ENCODE measurements at places on chromosomes 7 and 10. TPM values are rescaled to one million over a fixed set of nuclear protein-coding genes. Genes with fewer than 3 reads are reported as not detected.

SUN3 gene
- not detected for total RNA-seq

NOS3 gene
- 1.1 TPM for total RNA-seq

DNA sequence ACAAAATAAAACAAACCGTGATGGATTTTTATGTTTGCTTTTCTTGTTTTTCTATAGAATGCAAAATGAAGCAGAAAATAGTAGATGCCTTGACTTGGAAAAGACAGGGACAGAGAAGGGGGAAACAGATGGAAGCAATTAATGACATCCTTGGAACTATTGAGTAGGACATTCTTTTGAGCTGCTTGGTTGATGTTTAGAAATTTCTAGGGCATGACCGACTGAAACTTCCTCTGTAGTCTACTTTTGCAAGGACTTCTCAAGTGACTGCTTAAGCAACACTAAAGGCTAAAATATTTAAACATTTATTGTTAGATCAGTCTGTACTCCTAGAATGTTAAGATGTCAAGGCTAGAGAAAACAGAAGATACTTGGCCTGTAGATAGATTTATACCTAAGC is 49.4 kb downstream of the VCL start:
- no peaks in the 10 kb centered on the region for H3K27me3 ChIP-seq
- no peak overlapping the region for H3K4me3 ChIP-seq
- peaks cover 1% of the 10 kb centered on the region for H3K4me1 ChIP-seq
- H3K36me3 ChIP-seq = peaks cover 16% of the 10 kb centered on the region

DNA sequence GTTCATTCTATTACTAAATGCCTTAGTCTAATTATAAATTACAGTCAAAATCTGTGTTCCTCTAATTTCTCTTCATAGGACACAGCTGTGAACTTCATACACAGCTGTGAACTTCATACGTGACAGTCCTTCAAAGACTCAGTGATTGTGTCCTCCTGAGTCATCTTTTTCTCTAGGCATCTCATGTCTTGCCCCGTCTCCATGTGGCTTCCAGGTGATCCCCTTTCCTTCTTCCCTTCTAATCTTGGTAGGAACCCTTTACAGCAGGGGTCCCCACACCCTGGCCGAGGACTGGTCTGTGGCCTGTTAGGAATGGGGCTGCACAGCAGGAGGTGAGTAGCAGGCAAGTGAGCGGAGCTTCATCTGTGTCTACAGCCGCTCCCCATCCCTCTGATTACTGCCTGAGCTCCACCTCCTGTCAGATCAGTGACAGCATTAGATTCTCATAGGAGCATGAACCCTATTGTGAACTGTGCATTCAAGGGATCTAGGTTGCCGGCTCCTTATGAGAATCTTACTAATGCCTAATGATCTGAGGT is 14.0 kb upstream of the EIF5AL1 start:
- no peak for DNase-seq
- H3K36me3 ChIP-seq = no peaks in the 10 kb centered on the region
- no peak overlapping the region for H3K4me3 ChIP-seq
- H3K27ac ChIP-seq = no peak overlapping the region
- H3K4me1 ChIP-seq = no peaks in the 10 kb centered on the region

- H3K4me1 ChIP-seq = peaks cover 6% of the 10 kb centered on the region
- no peak for DNase-seq
- H3K27me3 ChIP-seq = no peaks in the 10 kb centered on the region
- H3K4me3 ChIP-seq = no peak overlapping the region
- H3K27ac ChIP-seq = no peak overlapping the region
Observed at GRCh38 chr7:18727115-18727870, 231.7 kb downstream of the HDAC9 start.

DNA sequence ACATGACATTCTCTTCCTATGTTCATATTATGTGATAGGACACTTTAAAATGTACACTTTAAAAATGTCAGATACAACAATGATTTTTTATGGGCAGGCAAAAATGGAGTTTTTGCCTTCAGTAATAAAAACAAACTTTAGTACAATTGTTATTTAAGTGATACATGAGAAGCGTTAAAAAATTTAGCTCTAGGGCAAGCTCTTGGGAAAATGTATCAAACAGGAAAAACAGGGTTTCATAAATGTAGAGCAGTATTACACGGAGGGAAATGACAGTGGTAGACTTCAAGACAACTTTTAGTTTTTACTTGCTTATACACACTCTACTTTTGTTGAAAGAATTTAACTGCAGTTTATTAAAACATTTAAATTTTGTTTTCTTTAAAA is 1.5 kb downstream of the FHIP2A start:
- H3K27me3 ChIP-seq = no peaks in the 10 kb centered on the region
- DNase-seq = no peak
- peaks cover 10% of the 10 kb centered on the region for H3K4me1 ChIP-seq
- peak overlapping the region; percentile 96 for H3K4me3 ChIP-seq
- H3K27ac ChIP-seq = peak overlapping the region; percentile 97
- H3K36me3 ChIP-seq = peaks cover 4% of the 10 kb centered on the region

DNA sequence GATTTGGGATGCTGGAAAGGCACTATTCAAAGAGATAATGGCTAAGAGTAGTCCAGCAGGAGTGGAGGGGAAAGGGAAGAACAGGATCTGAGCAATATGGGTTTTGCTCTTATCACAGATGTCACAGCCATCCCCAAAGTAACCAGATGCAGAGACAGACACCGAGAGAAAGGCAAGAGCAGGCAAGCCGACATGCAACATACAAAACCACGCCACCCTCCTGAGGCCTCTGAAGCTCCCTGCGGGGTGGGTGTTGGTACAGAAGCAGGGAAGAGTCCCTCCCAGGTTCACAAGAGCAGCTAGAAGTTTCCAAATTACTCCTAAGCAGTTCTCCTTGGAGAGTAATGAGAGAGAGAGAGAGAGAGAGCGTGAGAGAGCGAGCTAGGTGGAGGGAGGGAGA is 10.8 kb upstream of the C10orf53 start:
- H3K4me3 ChIP-seq = no peak overlapping the region
- H3K4me1 ChIP-seq = no peaks in the 10 kb centered on the region
- H3K27me3 ChIP-seq = peaks cover 66% of the 10 kb centered on the region
- no peak overlapping the region for H3K27ac ChIP-seq
- no peak for DNase-seq
